ENCODE measurements at places on chromosomes 16 and 17.

DNA sequence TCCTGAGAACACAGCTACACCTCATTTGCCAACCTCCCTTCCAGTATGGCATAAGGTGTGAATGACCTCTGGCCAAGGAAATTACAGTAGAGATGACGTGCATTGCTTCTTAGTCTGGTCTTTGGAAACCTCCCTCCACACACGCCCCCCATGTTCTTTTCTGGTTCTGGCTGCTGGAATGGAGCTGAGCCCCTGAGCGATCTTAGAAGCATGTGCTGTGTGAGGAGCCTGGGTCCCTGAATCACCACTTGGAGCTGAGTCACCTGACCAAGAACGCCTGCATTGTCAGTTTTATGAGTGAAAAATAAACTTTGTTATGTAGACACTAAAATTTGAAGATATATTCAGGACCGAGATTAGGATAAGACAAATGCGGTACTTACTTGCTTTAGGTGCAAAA is 51.4 kb downstream of the HS3ST3A1 start:
- DNase-seq: no peak

DNA sequence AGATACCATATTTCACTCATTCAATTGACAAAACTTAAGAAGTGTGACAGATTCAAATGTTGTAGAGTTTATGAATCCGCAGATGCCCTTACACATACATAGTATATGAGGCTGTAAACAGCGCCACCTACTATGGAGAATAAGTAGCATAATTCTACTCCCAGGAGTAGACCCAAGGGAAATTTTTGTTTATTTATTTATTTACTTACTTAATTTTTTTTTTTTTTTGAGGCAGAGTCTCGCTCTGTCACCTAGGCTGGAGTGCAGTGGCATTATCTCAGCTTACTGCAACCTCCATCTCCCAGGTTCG is 35.5 kb downstream of the GAN start:
- DNase-seq: no peak

- DNase-seq: no peak
Measured at GRCh38 chr17:53722407-53722806, 100.3 kb upstream of the KIF2B start.

DNA sequence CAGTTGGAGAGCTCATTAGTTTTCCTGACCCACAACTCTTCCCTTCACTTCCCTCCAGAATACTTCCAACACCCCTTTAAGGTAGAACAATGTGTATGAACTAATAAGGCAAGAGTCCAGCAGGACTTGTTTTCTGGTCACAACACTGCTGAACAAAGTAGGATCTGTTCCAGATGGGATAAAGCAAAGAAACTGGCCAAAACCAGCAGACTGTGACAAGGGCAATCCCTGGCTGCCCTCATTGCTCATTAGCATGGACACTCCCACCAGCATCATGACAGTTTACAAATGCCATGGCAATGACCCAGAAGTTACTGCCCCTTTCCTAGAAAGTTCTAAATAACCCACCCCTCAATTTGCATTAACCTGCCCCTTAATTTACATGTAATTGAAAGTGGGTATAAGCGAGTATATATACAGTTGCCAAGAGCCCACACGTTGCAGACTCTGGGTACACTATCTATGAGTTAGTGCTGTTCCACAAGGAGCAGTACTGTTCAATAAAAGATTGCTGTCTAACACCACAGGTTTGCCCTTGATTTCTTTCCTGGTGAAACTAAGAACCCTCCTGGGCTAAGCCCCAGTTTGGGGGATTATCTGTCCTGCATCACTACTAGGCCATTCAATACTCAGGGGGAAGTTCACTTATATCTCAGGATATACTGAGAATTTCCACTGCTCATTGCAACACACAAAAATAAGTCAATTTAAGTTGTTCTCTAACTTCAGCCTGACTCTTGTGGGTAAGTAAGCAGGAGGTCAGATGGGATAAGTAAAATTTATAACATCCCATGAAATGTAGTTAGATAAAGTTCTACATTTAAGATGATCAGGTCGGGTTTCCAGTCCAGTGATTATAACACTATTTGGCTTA is 82.3 kb downstream of the SSH2 start:
- DNase-seq: no peak

DNA sequence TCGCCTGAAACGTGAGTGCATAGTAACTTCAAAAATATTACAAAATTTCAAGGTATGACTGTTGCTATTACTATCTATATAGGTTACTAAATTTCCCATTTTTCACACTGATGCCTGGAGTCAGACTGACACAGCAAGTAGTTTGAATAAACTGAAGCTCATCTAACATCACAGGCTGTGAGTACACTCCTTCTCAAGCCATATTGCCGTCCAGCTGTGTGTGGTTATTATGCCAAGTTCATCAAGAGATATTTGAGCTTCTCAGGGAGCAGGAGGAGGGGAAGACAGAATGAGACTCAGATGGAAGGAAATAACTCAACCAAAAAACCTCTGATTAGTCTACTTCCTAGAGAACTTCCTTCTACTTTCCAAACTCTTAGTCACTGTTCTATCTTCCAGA is 473.9 kb downstream of the TOX3 start:
- no peak for DNase-seq

DNA sequence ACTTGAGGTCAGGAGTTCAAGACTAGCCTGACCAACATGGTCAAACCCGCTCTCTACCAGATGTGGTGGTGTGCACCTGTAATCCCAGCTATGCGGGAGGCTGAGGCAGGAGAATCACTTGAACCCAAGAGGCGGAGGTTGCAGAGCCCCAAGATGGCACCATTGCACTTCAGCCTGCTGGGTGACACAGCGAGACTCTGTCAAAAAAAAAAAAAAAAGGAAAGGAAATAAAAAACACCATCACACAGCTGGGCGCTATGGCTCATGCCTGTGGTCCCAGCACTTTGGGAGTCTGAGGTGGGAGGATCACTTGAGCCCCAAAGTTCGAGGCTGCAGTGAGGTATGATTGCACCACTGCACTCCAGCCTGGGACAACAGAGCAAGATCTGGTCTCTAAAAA is 13.3 kb upstream of the SBK1 start:
- DNase-seq: no peak

- no peak for DNase-seq
Measured at GRCh38 chr16:58306327-58306726, 11.5 kb upstream of the PRSS54 start.

Measured in neural progenitor cell (in vitro differentiated cells).